GM13977 (cell line): ENCODE measurements at places on chromosomes 5 and 9.

DNA sequence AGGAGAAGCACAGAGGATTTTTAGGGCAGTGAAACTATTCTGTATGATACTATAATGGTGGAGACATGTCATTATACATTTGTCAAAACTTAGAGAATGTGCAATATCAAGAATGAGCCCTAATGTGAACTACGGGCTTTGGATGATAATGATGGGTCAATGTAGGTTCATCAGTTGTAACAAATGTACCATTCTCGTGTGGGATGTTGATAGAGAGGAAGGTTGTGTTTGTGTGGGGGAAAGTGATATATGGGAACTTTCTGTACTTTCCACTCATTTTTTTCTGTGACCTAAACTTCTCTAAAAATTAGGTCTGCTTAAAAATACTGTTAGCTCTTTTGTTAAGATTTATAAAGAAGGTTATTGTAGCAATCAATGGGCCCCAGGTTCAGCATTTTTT lies 138.9 kb downstream of the SPATA31D1 start:
- DNase-seq = no peak

GRCh38 chr5:78576376-78576775 lies 72.2 kb downstream of the LHFPL2 start:
- no peak for DNase-seq

- DNase-seq = no peak
Measured at GRCh38 chr9:70101265-70101664, 57.6 kb downstream of the MAMDC2 start.

DNA sequence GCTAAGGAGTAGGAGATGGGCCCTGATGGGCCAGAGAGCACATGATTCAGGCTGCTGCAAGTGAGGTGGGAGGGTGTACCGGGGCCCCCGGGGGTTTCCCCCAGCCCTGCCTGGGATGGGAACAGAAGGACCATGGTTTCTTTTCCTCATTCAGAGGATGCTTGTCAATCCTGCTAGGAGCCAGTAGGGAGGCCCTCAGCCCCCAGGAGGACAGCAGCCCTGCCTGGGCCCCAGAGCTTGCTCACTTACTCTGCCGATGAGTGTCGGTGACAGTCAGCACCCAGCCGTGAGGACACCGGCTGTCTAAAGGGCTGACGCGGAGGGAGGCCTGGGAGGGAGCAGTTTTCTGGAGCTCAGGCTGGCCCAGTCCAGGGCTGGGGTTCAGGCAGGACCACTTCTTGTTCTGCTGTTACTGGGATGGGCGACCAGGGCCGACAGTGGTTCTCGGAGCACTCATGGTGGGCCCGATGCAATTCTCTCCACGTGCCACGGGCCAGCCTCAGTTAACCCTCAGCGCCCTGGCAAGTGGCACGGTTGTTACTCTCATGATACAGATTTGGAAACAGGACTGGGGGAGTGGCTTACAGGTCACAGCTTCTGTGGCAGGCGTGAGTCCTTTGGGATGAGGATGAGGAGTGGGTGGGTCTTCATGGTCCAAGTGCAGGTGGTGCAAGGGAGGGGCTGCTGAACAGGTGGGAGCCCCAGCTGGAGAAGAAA lies 1.8 kb downstream of the ARRDC1 start:
- DNase-seq = no peak

DNA sequence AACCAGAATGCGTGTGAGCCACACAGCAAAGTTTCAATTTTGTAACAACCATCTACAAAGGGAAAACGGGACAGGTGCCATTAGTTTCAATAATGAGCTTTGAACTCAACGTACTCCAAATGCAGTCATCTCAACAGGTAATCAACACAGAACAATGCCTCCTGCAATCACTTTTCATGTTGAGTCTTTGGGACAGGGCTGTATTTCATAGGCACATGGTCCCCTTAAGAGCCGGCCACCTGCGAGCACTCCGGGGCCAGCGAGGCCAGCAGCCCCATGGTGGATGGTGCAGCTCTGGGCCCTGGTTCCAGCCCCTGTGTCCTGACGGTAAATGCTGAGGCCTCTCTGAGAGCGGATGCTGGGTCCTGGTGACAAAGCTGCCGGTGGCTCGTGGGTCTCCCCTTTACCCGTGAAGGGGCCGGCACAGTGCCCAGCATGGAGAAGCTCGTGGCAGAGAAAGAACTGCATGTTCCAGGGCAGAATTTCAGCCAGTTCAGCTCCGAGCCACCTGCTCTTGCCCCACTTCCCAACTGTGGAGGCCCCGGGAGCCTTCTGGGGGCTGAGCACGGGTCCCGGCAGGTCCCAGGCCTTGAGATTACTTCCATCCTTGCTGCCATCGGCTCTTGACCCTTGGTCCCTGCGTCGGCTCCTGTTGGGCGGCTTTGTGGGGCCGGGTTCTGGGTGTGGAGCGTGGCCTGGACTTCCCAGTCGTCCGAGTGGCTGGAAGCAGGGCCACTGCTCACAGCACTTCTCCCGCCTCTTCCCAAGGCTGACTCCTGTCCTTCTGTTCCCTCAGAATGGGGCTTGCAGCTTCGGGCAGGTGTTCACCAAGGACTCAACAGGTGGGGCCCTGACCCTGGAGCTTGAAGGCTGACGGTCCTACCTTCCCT lies 26.1 kb upstream of the RNU6ATAC start:
- DNase-seq = no peak
